ENCODE measurements at places on chromosomes 3 and 15.
A peak's percentile ranks its signal among the peaks of the same experiment; 100 is the strongest.

- DNase-seq = no peak
Measured at GRCh38 chr15:83850501-83851245, 196.8 kb downstream of the ADAMTSL3 start.

DNA sequence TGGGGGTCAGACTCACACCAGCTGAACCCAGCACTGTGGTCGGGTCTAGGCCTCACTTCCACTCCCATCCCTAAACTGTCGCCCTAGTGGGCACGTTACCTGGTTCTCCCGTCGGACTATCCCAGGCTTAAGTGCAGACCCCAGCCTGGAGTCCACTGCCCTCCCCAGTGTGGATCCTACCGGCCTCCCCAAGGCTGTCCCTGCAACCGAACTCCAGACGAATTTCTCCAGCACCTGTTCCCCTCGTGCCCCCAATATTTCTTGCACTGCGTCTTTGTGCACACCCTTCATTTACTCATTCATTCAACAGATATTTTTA, 26.5 kb downstream of the SLC41A3 start:
- DNase-seq = no peak

- peak; percentile 84 for DNase-seq
Measured at GRCh38 chr3:170563712-170564423, 22.0 kb downstream of the SLC7A14 start.

DNA sequence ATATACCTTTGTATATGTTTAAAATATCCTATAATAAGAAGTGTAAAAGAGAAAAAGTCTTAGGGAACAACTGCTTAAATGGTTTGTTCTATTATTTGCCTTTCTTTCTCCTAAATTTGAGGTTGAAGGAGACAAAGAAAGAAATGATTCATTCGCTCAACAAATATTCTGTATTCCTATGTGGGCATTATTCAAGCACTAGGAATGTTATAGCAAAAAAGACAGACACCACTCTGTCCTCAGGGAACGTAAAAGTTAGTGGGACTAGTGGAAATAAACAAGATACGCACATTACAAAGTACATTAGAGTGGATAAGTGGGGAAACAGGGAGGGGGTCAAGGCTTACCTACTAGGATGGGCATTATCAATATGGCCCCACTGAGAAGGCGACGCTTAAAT, 332.2 kb downstream of the LPP start:
- DNase-seq = peak; percentile 35

GRCh38 chr15:24682002-24682401, 6.4 kb downstream of the NPAP1 start:
- no peak for DNase-seq

- no peak for DNase-seq
Measured at GRCh38 chr3:70822669-70823068, 510.2 kb upstream of the MDFIC2 start.

DNA sequence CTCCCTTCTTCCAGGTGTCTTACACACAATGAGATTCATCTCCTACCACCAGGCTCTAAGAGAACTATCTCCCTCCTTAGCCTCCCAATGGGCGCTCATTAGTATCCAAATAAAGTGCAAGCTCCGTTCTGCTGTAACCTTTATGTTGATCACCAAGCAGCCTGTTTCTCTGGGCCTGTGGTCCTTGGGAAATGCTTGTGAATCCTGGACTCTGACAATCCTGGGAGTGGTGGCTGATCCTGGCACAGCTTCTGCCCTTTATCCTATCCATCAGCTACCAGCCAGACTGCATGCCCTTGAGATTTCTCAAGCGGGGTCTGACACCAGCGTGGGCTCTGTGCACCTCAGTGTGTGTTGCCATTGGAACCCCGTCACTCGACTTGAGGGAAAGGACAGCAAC, 26.1 kb upstream of the USP3 start:
- DNase-seq = no peak

All from mesenchymal stem cell (in vitro differentiated cells and primary cell).